ENCODE measurements at places on chromosomes 11 and 22.

GRCh38 chr11:22635689-22636088 lies 10.1 kb upstream of the FANCF start:
- DNase-seq: peak; percentile 32
- no peak overlapping the region for H3K27ac ChIP-seq
- H3K4me3 ChIP-seq: no peak overlapping the region
- no peaks in the 10 kb centered on the region for H3K27me3 ChIP-seq
- no peaks in the 10 kb centered on the region for H3K36me3 ChIP-seq
- H3K4me1 ChIP-seq: no peaks in the 10 kb centered on the region

DNA sequence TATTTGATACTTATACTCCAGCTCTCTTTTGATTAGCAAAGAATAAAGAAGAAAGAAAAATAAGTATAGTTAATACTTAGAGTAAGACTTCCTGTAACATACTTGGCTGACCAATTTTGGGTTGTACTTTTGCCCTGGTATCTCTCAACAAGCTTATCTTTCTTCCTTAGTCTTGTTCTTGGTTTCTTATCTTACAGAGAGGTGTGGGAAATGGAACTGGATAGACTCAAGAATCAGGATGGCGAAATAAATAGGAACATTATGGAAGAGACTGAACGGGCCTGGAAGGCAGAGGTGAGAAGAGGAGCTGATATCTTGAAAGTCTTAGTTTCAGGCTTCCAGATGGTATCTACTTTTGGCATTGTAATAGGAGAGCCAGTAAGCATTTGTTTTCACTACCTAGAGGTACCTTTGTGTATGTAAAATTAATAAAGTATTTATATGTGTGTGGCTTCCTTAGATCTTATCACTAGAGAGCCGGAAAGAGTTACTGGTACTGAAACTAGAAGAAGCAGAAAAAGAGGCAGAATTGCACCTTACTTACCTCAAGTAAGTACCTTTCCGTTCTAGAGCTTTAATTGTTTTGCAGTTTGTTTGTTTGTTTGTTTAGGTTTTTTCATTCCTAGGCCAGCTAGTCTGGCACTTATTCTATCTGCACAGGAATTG lies 11.3 kb upstream of the BACE1-AS start:
- H3K27me3 ChIP-seq: no peaks in the 10 kb centered on the region
- H3K36me3 ChIP-seq: peaks cover 18% of the 10 kb centered on the region
- H3K4me1 ChIP-seq: no peaks in the 10 kb centered on the region
- no peak for DNase-seq
- H3K4me3 ChIP-seq: no peak overlapping the region

DNA sequence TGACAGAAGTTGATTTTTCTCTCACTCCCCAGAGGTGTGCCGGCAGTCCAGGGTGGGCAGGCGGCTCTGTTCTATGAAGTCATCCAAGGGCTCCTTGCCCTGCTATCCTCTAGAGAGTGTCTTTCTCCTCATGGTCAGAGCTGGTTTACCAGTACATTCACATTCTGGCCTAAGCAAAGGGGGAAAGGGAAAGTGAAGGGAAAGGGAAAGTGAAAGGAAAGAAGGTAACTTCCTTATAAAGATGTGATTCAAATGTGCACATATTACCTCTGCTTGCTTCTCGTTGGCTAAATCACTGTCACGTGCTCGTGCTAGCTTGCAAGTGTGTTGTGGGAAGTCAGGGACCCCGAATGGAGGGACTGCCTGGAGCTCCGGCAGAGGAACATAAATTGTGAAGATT lies 2.9 kb upstream of the HTATIP2 start:
- no peak overlapping the region for H3K27ac ChIP-seq
- H3K27me3 ChIP-seq: peaks cover 9% of the 10 kb centered on the region
- no peak for DNase-seq
- peaks cover 4% of the 10 kb centered on the region for H3K36me3 ChIP-seq
- H3K4me1 ChIP-seq: no peaks in the 10 kb centered on the region

GRCh38 chr22:36236388-36237319 lies 2.7 kb downstream of the APOL2 start:
- H3K4me1 ChIP-seq: no peaks in the 10 kb centered on the region
- H3K4me3 ChIP-seq: no peak overlapping the region
- no peaks in the 10 kb centered on the region for H3K27me3 ChIP-seq
- H3K36me3 ChIP-seq: peaks cover 10% of the 10 kb centered on the region
- H3K27ac ChIP-seq: no peak overlapping the region
- DNase-seq: peak; percentile 16

DNA sequence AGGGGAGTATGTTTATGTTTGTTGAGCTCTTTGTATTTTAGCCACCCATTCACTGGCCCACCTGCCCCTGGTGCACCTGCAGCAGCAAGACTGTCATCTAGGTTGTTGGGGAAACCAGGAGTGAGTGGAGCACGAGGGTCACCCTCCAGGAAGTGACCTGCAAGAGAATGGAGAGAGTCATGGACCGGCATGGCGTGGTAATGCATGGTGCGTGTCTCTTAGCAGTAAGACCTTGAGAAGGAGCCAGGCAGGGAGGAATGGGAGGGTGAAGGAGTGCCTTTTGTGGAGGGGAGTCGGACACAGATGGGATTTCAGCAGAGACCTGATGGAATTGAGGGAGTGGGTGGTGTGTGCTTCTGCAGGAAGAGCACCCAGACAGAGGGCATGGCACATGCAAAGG lies 37.9 kb downstream of the KCNQ1 start:
- H3K27ac ChIP-seq: no peak overlapping the region
- no peak for DNase-seq
- peaks cover 12% of the 10 kb centered on the region for H3K36me3 ChIP-seq
- no peaks in the 10 kb centered on the region for H3K4me1 ChIP-seq
- H3K27me3 ChIP-seq: peaks cover 11% of the 10 kb centered on the region
- no peak overlapping the region for H3K4me3 ChIP-seq

DNA sequence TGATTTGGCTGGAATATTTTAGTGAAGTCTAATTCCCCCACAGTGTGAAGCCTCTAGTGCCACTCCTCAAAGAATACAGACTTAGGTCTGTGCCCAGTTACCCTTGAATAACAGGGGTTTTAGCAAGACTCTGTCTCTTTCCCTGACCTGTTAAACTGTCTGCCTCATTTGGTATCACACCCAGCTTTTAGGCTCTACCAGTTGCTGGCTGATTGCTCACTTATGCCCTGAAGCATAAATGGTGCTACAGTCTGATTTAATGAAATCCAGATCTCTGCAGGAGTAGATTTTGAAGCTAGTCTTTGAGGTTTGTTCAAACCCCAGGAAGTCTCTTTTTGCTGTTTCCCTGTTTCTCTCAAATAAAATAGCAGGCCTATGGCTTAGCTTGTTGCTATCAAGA lies 45.2 kb upstream of the LIPT2 start:
- H3K4me3 ChIP-seq: no peak overlapping the region
- no peaks in the 10 kb centered on the region for H3K27me3 ChIP-seq
- H3K36me3 ChIP-seq: no peaks in the 10 kb centered on the region
- no peak for DNase-seq
- H3K27ac ChIP-seq: no peak overlapping the region

- no peak overlapping the region for H3K4me3 ChIP-seq
- H3K36me3 ChIP-seq: no peaks in the 10 kb centered on the region
- H3K4me1 ChIP-seq: no peaks in the 10 kb centered on the region
- H3K27me3 ChIP-seq: no peaks in the 10 kb centered on the region
- DNase-seq: no peak
- H3K27ac ChIP-seq: no peak overlapping the region
These were observed 94.8 kb upstream of the TBCEL start for GRCh38 chr11:120929090-120929489.

DNA sequence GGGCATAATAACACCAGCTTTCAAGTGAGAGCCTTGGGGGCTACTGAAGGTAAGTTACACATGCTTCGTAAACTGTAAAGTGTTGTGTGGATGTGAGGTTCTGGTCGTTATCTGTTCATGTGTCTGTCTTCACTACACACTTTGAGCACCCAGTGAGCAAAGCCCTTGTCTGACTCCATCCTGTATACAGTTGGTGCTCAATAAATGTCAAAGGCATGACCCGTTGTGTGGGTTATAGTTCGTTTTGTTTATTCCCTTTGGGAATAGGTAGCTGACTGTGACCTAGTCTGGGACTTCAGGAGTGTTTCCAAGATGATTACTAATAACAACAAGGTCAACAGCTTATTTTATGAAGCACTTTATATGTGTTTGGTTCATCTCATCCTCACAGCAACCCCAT lies 146.9 kb downstream of the MIAT start:
- H3K4me3 ChIP-seq: no peak overlapping the region
- no peaks in the 10 kb centered on the region for H3K27me3 ChIP-seq

GRCh38 chr11:85029964-85030363 lies 597.2 kb downstream of the DLG2 start:
- H3K4me1 ChIP-seq: no peaks in the 10 kb centered on the region
- H3K36me3 ChIP-seq: no peaks in the 10 kb centered on the region
- H3K4me3 ChIP-seq: no peak overlapping the region
- no peaks in the 10 kb centered on the region for H3K27me3 ChIP-seq
- no peak for DNase-seq

DNA sequence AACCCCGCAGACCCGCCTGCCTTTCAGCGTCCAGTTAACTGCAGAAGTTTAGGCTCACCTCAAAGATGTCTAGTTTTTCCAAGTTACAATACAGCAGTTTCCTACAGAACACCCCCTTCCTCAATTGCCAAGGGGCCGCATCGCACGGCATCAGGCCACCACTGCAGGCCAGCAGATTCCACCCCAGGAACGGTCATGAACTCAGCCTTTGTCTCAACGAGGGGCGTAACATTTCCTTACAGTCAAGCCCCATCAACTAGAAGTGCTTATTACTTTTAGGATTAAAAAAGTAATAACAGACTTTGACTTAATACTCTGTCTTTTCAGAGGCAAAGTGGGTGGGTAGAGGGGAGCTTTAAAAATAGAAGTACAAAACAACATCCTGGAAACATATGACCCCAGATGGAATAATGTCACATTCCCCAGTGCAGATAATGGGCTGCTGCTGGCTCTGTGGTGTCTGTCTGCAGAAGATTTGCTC lies 36.3 kb downstream of the PPP2R1B start:
- no peaks in the 10 kb centered on the region for H3K27me3 ChIP-seq
- H3K27ac ChIP-seq: no peak overlapping the region
- no peak overlapping the region for H3K4me3 ChIP-seq
- H3K36me3 ChIP-seq: peaks cover 2% of the 10 kb centered on the region
- H3K4me1 ChIP-seq: no peaks in the 10 kb centered on the region

DNA sequence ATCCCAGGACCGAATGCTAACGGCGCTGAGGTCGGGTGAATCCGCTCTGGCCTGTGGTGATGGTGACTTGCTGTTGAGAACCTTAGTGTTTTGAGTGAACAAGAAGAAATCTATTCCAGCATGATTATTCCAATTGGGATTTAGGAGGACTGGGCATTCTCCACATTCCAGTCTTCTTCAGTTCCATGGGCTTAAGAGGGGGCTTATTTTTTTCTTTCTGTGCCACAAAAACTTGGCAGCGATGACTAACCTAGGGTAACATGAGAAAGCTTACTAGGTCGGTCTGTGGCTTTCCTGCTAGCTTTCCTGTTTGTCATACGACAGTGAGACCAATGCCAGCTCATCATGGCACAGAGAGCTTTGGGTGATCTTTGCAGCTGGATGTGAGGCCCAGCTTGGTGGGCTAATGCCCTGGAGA lies 62.9 kb upstream of the ATXN10 start:
- no peaks in the 10 kb centered on the region for H3K4me1 ChIP-seq
- DNase-seq: no peak
- no peak overlapping the region for H3K27ac ChIP-seq
- H3K36me3 ChIP-seq: peaks cover 2% of the 10 kb centered on the region
- H3K4me3 ChIP-seq: no peak overlapping the region
- H3K27me3 ChIP-seq: no peaks in the 10 kb centered on the region

- H3K36me3 ChIP-seq: no peaks in the 10 kb centered on the region
- H3K27ac ChIP-seq: no peak overlapping the region
- H3K4me1 ChIP-seq: no peaks in the 10 kb centered on the region
These were observed 1383.2 kb downstream of the BRD1 start for GRCh38 chr22:48444320-48445112.

GRCh38 chr22:27713461-27713860 lies 88.1 kb downstream of the MN1 start:
- no peaks in the 10 kb centered on the region for H3K27me3 ChIP-seq
- H3K4me3 ChIP-seq: no peak overlapping the region
- no peak for DNase-seq
- H3K27ac ChIP-seq: no peak overlapping the region
- peaks cover 5% of the 10 kb centered on the region for H3K4me1 ChIP-seq

DNA sequence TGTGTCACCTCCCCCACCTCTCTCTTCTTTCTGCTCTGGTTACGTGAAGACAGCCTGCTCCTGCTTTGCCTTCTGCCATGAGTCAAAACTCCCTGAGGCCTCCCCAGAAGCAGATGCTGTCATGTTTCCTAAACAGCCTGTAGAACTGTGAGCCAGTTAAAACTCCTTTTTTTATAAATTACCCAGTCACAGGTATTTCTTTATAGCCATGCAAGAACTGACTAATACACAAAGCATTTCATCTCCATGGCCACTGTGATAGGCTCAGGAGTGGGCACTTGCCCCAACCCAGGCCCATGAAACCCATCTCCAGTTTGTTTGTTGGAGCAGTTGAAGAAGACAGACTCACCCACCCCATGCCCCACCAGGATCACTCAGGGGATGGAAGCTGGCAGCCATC lies 253.3 kb upstream of the ISX start:
- no peaks in the 10 kb centered on the region for H3K4me1 ChIP-seq
- no peak overlapping the region for H3K4me3 ChIP-seq
- DNase-seq: no peak
- H3K27ac ChIP-seq: no peak overlapping the region

- no peaks in the 10 kb centered on the region for H3K27me3 ChIP-seq
- H3K27ac ChIP-seq: no peak overlapping the region
- no peaks in the 10 kb centered on the region for H3K36me3 ChIP-seq
- peak overlapping the region; percentile 87 for H3K4me3 ChIP-seq
- H3K4me1 ChIP-seq: no peaks in the 10 kb centered on the region
These were observed 5.5 kb upstream of the NFAM1 start for GRCh38 chr22:42437488-42438292.

DNA sequence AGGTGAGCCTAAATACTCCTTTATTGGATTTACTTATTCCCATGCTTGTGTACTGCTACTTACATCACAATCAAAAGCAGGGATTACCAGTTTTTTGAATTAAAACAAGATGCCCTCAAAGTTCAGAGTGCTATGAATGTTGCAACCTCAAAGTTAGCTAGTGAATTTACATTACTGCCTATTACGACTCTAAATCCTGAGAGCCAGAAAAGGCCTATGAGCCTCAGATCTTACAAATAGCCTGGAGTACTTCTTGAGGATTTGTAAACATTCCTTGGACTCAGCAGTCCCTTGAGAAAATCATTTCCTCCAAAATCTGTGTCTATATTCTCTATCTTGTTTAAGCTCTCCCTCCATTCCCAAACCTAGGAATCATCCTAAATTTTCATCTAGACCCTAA lies 25.5 kb downstream of the CHORDC1 start:
- H3K27ac ChIP-seq: no peak overlapping the region
- no peaks in the 10 kb centered on the region for H3K27me3 ChIP-seq
- no peak overlapping the region for H3K4me3 ChIP-seq

- no peaks in the 10 kb centered on the region for H3K4me1 ChIP-seq
- no peaks in the 10 kb centered on the region for H3K36me3 ChIP-seq
- DNase-seq: no peak
- no peaks in the 10 kb centered on the region for H3K27me3 ChIP-seq
- no peak within 1 kb of the TSS for H3K27ac ChIP-seq
These were observed at the start of gene LMF2 for GRCh38 chr22:50507421-50507990. LMF2 (minus strand) TSS chr22:50507702; CDS start chr22:50507675, 27 bp downstream.
